ENCODE measurements at places on chromosomes 5 and 9.
A peak's percentile ranks its signal among the peaks of the same experiment; 100 is the strongest.

DNA sequence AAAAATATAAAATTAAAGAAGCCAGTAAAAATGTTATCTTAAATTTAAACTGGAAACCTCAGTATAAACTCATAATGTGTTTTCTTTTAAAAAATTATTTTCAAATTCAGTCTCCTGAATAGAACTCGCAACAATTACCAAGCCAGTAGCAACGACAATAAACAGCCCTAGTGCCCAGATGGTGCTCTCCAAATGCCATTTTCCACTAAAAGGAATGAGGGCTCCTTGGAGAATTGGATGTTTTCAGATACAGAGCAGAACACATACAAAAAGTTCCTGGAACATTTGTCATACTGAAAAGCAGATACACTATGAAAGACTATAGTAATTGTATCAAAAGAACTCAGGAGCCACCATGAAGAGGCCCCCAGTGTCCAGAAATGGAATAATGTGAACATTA lies 97.4 kb downstream of the TMC1 start:
- DNase-seq = no peak

DNA sequence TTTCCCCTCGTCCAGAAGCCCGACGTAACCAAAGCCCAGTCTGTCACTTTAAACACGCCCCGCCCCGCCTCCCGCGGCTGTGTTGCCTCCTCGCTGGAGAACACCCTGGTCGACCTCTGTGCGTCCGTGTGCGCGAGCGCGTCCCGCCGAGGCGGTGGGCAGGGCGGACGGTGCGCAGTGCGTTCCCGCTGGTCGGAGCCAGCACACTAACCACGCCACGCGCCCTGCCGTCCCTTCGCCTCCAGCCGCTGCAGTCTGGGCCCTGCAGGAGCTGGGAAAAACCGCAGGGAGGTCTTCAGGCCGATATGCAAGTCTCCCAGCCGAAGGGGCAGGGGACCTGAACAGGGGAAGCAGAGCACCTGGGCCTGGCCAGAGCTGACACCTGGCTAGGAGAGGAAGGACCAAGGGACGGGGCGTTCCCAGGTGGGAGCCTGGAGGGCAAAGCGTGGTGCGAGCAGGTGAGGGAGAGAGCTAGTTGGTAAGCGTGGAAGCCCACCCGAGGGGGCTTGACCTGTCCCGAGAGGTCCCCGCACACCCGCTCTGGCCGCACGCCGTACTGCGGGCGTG lies 1.3 kb upstream of the PHPT1 start:
- peak; percentile 76 for DNase-seq

DNA sequence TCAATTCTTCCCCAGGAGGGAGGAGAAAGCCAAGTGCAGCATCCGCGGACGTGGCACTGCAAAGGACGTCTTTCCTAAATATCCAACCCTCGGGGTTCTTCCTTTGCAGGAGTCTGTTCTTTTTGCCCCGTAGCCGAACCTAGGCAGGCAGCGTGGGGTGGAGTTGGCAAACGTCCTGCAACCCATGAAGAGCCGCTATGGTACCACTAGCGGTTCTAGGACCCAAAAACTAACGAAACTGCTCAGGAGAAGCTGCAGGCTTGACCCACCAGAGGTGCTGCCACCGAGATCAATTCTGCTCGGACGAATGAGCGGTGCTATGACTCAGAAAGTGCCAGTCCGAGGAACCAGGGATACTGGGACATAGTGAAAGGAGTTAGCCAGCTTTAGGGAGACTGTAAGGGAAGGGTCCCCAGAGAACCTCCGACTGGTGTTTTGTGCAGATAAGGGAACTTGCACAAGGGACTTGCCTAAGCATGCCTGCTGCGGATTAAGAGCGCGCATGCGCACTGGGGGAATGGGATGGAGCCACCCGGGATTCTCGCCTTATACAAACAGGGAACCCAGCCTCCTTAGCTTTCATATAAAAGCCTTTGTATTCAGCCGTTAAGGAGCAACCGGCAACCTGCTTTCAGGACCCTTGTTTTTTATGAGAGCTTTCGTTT lies 32.7 kb downstream of the ANXA2R start:
- peak; percentile 93 for DNase-seq

- DNase-seq = no peak
Measured at GRCh38 chr5:71786337-71787055, 67.4 kb downstream of the CARTPT start.

DNA sequence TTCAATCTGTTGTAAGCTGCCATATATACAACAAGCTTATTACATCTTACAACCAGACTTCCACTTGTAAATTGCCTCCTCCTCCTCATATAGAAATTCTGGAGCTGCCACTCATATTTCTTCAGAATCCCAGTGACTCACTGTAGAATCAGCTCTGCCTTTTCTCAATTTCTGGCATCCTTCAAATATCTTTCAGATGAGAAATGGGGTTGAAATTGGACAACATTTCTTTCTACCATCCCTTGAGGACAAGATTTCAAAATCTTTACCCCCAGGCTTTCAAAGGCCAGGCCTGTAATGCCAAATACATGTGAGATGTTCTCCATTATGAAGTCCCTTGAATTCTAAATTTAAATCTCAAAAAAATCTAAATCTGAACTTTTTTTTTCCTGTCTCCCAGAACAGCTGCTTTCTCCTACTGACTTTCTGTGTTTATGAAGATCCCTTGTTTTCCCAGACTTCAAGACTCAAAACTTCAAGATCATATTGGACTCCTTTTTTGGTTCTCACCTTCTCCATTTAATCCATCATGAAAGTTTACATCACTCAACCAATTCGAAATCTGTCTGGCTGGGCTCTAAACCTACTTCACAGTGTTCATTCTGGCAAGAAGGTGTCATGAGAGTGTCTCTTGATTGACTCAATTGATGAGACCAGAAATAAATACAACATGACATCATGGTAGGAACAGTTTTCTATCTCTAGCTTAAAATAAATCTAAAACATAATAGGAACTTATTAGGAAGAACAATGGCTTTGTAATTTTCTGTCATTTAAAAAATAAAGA lies 109.8 kb downstream of the HMHB1 start:
- peak; percentile 97 for DNase-seq

- DNase-seq = no peak
Measured at GRCh38 chr5:173735184-173735583, 118.7 kb upstream of the BOD1 start.

DNA sequence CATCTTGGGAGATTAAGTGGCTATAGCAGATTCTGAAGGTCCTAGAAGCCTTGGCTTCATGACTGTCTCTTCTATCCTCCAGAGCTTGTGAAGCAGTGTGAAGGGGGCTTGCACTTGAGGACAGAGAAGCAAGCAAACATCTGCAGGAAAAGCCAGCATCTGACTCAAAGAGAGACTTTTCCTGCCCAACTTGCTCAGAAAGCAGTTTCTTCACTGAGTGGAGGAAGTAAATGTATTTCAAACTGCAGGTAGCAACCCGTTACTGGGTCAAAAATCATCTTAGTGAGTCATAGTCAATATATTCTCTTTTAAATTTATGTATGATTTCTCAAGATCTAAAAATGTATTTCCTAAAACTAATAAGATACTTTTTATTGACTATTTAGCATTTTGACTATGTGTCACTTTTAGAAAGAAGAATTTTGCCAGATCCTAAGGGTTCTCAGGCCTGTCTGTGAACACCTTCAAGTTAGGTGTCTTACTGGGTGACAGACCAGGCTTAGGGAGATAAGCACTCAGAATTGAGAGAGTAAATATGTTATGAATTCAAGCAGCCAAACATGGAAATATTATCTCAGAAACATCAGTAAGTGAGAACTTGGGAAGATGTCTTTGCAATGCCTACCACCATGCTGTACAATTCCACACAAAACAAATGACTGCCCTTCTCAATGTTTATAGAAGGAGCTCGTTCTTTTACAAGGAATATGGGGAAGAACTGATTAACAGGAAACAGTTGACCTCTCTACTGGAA lies 72.6 kb upstream of the DMAC1 start:
- no peak for DNase-seq

DNA sequence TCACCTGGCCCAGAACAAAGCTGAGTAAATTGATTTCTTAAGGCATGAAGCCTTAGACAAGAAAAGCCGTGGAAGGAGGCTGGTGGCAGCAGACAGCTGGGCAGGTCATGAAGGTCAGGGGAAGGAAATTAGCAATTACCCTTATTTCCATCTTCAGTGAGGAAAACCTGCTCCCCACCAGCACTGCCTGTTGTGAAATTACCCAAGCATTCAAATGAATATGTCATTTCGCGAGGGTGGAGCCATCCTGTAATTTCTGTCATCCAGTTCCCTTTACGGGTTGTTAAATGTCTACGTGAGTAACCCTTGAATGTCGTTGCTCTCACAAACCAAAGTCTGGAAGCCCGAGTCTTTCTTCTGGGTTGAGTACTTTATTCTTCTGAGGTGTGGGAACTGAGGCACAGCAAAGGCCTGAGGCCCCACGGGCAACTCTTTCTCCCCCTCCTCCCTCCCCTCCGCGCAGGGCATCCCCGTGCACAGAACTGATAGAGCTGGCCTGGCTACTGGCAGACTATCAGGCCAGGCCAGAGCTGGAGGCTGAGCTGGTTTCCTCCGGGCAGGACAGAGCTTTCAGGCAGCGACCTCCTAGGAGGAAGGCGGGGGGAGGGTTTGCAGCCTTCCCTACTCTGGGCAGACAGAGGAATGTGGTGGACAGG lies 22.0 kb upstream of the AK3 start:
- DNase-seq = peak; percentile 33

DNA sequence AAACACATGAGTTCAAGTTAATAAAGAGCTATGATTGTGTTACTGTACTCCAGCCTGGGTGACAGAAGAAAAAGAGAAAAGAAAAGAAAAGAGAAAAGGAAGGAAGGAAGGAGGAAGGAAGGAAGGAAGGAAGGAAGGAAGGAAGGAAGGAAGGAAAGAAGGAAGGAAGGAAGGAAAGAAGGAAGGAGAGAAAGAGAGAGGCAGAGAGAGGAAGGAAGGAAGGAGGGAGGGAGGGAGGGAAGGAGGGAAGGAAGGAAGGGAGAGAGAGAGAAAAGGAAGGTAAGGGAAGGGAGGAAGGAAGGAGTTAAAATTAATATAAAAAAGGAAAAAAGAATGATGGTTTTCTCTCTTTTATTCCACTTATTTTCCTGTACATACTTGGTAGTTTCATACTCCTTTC lies 89.5 kb upstream of the ZBTB43 start:
- no peak for DNase-seq

GRCh38 chr5:149671544-149671943 lies 58.6 kb upstream of the PPARGC1B start:
- no peak for DNase-seq

- no peak for DNase-seq
Measured at GRCh38 chr9:104795857-104796256, 31.9 kb downstream of the NIPSNAP3B start.

DNA sequence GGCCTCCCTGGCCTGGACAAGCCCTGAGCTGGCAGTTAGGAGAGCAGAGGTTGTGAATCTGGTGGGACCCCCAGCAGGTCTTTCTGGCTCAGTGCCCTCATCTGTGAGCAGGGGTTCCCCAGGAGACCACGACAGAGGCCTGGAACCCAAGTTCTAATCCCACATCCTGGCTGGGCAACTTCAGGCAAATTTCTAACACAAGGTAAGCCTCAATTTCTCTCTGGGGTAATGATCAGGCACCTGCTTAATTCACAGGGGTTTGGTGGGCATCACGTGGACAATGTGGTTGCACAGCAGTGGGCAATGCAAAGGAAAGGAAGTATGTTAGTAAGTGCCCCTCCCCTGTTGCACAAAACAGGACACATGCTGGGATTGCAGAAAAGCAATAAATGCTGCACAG lies 1.9 kb upstream of the KCNIP1 start:
- no peak for DNase-seq

DNA sequence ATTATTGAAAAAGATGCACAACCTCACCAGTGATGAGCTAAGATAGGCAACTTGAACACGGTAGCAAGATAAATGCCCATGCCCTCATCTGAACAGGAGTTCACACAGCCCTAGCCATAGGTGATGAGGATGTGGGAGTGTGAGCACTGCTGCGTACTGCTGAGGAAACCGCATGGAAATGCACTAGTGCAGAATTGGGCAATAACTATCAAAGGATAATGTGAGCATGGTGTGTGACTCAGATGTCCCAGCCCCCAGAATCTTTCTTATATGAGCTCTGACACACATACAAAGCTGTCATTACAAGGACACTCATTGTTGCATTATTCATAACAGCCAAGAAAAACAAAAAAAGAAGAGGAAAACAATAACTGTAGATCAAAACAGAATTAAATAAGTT lies 521.2 kb downstream of the IRX1 start:
- peak; percentile 69 for DNase-seq

- no peak for DNase-seq
Measured at GRCh38 chr9:20742833-20743232, 58.8 kb downstream of the FOCAD start.

DNA sequence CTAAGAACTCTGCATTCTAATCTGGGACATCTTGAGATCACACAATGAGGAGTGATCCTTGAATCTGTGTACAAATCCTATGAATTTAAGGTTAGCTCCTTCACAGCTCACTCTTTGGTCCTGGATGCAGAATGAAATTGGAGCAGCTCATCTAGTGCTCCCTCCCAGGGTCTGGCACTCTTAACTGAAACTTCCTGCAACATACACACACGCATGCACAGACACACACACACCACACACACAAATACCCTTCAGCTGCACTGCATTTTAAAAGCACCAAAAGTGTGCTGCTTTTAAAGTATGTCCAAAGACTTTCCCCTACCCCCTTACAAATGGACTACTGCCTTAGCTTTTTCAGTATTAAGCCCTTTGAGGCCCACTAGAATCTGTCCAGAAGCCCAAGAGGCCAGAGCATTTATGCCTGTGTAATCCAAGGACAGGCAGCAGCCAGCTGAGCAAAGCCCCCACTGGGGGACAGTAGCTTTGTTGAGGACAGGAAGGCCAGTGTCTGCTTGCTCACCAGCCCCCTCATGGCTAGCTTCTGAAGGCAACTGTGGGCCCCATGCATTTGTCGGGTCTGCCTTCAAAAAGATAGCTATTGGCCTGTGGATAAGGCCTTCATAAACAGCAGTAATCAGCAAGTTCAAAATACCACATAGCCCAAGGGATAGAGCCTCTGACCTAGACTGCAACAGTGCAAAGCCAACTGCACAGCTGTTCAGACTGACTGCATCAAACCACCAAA lies 43.6 kb downstream of the CDO1 start:
- DNase-seq = no peak

DNA sequence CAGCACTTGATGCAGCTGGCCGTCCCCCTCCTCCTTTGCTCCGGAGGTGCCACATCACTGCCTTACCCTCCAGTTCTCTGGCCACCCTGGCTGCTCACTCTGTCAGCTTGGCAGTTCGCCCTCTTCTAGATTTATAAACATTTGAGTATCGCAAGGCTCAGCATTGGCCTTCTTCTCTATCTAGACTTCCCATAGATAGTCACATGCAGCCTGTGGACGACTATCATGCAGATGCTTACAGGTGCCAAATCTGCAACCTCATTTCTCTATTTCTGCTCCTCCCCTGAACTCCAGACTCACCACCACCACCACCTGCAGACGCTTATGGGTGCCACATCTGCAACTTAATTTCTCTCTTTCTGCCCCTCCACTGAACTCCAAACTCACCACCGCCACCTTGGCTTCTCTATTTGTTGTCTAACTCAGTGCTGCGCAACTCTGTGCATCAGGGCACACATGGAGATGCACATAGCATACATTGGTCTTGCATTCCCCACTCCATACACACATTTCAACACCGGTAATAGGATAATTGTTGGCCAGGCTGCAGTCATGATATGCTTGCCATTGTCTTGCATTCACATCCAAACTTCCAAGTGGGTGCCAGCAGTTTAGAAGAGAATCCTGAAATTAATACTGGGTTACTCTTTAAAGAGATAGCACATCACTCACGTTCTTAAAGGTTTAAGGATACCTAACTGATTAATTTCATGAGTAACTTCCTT lies 1.9 kb upstream of the DAP start:
- no peak for DNase-seq
